ENCODE measurements at places on chromosomes 1 and 21.
A peak's percentile ranks its signal among the peaks of the same experiment; 100 is the strongest.

DNA sequence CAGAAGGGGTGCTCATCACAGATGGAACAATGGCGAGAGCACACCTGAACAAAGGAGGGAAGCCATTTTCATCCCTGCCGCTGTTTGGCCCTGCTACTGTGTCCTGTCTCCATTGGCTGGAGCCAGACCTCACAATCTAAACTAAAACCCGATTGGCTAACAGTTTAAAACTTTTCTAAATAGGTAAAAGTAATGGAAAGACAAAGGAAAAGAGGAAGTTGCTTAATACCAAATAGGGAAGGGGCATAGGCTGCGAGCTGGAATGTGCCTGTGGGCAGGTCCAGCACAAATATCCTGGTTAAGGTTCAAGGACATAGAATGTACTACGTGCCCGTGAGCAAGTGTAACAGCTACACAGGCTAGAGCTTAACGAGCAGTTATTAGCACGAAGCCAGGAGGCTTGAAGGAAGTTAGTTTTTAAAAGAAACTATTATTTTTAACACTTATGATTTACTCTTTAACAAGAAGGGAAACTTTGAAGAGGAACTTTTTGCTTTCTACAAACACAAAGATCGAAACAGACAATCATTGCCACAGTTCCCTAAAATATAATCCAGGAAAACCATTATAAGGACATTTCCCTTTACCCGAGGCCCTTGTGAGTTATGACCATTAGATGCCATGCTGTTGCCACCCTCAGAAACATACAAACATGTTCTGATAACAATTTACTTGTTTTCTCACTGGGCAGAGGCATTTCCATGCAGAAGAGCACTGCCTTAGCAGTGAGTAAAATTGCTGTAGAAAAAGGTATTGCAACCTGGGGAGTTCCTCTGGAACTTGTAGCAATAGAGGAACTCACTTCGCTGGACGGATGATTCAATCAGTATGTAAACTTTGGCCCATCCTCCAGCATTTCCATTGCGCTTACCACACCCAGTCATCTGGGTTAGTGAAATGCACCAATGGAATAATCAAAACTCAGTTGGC lies 4.8 kb upstream of the PTTG1IP start:
- DNase-seq = peak; percentile 52

DNA sequence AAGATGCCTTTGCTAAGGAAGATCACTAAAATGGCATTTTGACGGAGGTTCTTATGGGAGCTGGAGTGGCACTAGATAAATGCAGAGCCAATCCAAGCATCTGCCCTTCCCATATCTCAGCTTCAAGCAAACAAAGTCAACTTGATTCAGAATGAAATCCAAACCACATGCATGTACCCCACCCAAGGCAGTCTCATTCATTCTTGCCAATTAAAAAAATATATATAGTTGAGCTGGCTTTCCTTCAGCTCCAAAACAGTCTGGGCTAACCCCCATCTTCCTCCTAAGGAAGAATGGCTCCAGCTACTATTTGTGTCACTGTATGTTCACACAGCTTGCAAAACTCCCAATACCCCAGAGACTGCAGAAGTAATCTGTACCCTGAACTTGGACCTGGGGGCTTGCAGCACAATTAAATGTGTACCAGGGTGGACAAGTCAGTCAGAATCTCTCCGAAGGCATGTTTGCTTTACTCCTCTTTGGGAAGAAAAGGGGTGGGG lies 35.4 kb downstream of the GPR3 start:
- DNase-seq = no peak

DNA sequence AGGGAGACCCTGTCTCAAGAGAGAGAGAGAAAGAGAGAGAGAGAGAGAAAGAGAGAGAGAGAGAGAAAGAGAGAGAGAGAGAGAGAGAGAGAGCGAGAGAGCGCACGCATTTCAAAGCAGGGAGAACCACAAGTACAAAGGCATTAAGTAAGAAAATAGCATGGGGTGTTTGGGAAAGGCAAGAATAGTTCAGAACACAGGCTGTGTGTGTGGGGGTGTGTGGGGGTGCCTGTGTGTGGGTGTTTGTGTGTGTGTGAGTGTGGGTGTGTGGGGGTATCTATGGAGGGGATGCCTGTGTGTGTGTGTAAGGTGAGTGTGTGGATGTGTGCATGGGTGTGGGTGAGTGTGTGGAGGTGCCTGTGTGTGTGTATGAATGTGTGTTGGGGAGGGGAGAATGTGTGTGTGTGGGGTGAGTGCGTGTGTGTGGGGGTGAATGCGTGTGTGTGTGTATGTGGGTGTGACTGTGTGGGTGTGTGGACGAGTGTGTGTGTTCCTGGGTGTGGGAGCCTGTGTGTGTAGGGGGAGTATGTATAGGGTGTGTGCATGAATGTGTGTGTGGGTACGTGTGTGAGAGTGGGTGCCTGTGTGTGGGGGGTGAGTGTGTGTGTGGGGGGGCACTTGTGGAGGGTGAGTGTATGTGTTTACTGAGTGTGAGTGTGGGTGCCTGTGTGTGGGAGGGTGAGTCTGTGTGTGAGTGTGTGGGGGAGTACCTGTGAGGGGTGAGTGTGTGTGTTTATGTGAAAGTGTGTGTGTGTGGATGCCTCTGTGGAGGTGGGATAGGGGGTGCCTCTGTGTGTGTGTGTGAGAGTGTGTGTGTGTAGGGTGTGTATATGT lies 19.1 kb upstream of the HDAC1 start:
- no peak for DNase-seq

DNA sequence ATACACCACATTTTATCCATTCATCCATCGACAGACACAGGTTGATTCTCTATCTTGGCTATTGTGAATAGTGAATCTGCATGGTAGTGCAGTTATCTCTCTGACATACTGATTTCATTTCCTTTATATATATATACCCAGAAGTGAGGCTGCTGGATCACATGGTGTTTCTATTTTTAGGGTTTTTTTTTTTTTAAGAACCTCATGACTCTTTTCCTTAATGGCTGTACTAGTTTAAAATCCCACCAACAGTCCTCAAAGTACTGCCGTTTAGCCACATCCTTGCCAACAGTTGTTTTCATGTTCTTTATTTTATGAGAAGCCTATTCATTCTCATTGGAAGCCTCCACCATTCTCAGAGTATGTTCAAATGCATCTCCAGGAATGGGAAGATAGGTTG lies 258.7 kb upstream of the SNX7 start:
- DNase-seq = peak; percentile 22

DNA sequence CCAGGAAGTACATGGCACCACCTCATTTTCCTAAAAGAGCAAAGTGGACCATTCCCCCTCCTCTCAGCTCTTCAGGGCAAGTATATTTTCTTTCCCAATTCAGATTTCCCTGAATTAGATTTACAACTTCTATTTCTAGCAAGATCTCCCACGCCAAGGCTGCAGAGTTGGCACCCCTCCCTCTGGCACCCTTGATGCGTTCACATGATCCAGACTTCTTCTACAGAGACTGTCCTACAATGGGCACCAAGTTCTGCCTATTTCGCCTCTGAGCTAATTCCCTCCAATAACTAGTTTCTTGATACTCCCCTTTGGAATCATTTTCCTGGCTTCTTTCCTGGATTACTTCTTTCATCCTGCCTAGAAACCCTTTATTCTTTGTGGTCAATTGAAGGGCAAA lies 122.0 kb downstream of the CDC7 start:
- DNase-seq = no peak

- no peak for DNase-seq
These were observed 2.4 kb downstream of the PLA2G4A start for GRCh38 chr1:186831168-186831567.

- no peak for DNase-seq
These were observed 136.9 kb upstream of the SPATA6 start for GRCh38 chr1:48608882-48609281.

DNA sequence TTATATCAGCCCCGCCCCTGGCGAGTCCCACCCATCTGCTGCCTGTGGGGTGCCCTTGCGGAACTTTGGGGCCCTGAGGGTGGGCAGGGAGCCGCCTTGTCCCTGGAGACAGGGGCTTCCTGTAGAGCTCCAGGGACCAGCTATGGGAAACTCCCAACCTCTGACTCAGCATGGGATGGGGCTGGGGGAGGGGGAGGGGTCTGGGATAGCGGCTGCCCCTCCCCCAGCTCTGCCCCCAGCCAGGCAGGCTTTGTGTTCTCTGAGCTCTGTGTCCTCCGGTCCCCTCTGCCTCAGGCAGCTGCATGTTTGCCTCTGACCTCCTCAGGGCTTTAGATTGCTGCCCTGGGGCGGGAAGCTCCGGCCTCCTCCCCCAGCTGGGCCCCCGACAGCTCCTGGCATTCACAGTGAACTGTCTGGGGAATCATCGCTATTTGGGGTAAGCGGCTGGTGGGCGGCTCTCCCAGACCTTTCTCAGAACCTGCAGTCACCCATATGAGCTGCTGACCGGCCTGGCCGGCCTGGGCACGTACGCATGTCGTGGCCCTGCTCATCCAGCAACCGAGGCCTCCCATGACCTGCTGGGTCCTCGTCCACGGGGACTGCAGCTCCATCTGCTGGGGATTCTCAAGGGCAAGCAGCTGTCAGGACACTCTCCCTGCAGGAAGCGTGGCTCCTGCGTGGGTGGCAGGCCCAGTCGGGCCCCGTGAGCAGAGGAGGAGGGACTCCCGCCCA lies 17.1 kb downstream of the ARHGEF16 start:
- DNase-seq = no peak

Measured in Kasumi-1 (cell line).